GM12891 (cell line): ENCODE measurements at places on chromosomes 5 and 9.

- no peak for DNase-seq
Observed at GRCh38 chr9:72315089-72315509, 49.9 kb downstream of the ZFAND5 start.

GRCh38 chr5:39130716-39131115 is 56.5 kb upstream of the RICTOR start:
- no peak for DNase-seq

DNA sequence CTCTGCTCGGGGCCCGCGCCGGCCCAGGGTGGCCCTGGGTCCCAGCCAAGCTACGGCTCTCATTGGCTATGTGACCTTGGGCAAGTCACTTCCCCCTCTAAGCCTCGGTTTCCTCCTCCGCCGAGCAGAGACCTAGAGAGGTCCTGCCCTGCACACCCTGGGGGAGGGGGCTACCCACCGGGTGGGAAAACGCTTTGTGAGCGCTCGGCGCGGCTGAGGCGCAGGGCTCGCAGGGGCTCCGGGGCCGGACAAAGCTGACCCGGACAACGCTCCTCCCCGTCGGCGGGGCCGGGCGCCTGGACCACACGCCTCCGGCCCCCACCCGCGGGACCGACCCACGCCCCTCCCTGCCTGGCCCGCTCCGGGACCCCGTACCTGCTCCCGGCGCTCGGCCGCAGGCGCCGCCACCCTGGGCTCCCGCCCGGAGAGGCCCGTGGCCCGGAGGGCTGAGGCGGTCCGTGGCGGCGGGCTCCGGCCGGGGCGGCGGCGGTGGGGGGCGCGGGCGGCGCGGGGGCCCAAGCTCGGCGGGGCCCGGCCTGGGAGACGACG is 85.7 kb upstream of the MELK start:
- peak; percentile 53 for DNase-seq

GRCh38 chr5:42487077-42487476 is 63.8 kb downstream of the GHR start:
- no peak for DNase-seq

DNA sequence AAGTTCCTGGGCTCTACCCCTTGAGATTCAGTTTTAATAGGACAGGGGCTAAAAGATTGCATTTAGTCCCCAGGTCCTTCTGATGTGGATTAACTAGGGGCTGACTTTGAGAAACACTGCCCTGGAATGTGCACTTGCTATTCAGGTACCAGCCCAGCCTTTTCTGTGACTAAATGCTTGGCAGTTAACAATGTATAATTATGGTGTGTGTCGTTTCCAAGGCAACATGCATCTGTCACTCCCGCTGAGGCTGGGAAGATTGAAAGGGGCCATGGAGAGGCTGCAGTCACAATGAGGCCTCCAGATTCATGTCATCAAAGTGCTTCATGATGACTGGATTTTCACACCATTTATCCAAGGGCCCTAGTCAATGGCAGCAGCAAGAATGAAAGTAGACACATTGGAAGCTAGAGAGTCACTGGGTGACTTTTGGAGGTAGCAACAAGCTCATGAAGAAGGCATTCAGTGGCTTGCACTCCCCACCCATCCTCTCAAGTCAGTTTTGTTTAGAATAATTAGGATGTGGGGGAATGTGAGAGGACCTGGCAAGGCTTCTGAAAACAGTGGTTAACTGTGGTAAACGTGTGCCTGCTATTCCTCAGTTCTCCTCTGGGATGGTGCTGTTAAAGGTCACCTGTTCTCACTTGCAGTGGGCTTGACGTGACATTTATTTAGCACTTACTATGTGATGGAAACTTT is 28.3 kb downstream of the RAI14 start:
- DNase-seq = no peak

GRCh38 chr9:89542401-89543021 is 44.6 kb upstream of the SEMA4D start:
- no peak for DNase-seq

- no peak for DNase-seq
Observed at GRCh38 chr9:133632806-133633680, 3.1 kb upstream of the DBH start.

DNA sequence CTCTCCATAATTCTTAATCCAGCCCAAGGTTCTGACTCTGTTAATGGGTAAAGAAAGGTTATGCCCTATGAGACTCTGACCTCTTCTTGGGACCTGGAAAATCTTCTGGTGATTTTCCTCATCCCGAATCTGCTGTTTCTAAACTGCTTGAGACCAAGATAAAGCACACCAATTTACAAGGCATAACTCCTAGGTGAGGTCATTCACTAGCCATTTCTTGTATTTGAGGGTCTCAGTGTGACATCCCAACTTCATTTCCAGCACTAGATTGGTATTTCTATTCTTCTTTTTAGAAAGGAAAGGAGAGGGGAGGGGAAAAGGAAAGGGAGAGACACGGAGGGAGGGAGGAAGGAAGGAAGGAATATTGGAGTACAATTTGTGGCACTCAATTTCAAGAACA is 51.6 kb downstream of the SLC1A1 start:
- no peak for DNase-seq

DNA sequence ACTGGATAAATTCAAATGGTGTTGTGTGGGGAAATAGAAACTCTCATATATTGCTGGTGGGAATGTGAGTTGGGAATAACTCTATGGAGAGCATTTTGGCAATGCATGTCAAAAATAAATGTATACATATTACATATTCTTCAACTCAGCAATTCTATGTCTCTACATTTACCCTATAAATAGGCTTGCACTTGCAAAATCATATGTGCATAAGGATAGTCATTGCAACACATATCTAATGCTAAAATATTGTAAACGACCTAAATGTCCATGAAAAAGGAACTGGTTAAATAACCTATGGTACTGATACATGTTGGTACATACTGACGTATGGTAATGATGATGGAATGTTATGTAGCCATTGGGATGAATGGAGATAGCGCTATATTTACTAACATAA is 94.5 kb upstream of the CHD1 start:
- no peak for DNase-seq

GRCh38 chr9:130518943-130519799 is 60.2 kb upstream of the FUBP3 start:
- no peak for DNase-seq

GRCh38 chr5:40406741-40407211 is 272.9 kb upstream of the PTGER4 start:
- DNase-seq = no peak

DNA sequence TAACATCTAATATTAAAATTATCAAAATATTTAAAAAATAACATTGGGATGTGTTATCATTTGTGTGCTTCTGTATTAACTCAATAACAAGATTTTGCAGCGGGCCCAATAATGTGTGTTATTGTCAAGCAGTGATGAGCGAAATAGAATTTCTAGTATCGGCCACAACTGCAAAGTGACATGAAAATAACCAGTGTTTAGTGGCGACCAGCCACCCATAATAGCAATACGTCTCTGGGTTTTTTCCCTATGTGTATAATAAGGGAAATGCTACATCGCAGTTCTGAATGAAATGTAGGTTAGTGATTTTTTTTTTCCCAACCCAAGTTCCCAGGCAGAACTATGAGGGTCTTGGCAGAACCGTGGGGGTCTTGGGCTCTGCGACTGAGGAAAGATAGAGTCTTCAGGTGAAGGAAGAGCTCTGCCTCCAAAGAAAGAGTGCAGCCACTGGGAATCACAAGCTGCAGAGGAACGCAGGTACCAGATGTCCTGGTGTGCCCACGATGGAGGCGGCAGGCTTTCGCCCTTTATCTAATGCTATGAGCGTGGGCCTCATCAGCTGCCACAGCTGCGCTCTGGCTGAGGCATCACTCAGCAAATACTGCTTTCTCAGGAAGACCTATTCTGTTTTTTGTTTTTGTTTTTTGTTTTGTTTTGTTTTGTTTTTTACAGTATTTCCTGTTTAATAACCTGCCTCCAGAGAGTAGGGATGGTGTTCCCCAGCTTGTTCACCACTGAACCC is 235.0 kb downstream of the ROR2 start:
- DNase-seq = no peak

- DNase-seq = no peak
Observed at GRCh38 chr5:176157656-176158055, 80.6 kb upstream of the SIMC1 start.

GRCh38 chr9:109467936-109468335 is 30.2 kb downstream of the PTPN3 start:
- DNase-seq = no peak

GRCh38 chr5:143147383-143147782 is 256.1 kb downstream of the NR3C1 start:
- no peak for DNase-seq

GRCh38 chr5:112203229-112203628 is 215.8 kb downstream of the EPB41L4A start:
- DNase-seq = no peak

- DNase-seq = no peak
Observed at GRCh38 chr5:126003309-126003708, 419.9 kb upstream of the GRAMD2B start.

- DNase-seq = no peak
Observed at GRCh38 chr5:146644831-146645230, 128.8 kb upstream of the GPR151 start.

DNA sequence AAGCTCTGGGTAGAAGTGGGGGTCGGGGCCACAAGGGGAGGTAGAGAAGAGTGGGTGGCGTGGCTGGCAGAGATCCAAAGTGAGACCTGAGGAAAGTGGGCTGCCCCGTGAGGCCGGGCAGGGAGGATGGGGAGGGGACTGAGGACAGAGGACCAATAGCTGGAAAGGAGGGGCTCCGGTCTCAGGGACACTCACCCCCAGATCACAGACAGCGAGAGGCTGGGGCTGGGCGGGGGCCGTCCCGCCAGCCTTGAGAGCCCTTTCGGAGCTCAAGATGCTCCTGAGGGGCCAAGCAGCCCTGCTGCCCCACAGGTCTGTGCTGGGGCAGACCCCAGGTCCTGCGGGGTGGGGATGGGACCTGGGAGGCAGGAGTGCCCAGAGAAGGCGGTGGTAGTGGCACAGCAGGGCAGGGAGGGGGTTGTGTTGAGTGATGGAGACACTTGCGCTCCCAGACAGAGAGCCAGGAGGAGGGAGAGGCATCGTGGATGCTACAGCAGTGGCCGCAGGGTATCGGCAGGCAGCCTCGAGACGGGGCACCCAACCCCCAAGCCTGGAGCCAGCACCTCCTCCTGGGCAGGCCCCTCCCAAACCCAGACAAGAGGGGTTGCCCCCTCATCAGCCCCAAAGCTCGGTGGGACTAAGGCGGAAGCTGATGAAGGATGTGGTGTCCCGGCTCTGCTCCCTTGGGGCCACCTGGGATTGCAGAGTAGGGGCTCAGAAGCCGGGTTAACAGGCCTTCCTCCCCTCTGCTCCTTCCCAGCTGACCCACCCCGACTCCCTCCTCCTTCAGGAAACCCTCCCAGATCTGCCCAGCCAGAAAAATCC is 3.4 kb downstream of the SARDH start:
- DNase-seq = no peak

GRCh38 chr5:64074533-64074932 is 91.1 kb upstream of the RNF180 start:
- peak; percentile 17 for DNase-seq

GRCh38 chr5:73437101-73437776 is 11.3 kb downstream of the FOXD1 start:
- DNase-seq = no peak

- DNase-seq = no peak
Observed at GRCh38 chr5:177444106-177445051, 2.2 kb upstream of the PRR7 start.

DNA sequence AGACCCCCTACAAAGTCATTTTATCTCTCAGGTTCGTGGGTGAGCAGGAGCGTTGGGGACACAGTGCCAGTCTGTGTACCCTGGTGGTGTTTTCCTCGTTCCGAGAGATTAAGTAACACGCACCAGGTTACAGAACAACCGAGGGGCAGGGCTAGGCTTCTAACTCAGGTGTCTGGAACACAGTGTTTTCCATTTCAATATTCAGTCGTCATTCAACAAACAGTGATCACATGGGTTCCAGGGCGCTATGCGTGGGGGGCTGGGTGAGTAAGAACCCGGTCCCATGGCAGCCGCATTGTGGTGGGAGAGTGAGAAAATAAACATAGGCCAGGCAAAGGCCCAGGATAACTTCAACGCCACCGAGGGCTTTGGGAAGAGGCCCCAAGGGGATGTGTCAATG is 55.9 kb upstream of the RNU6ATAC start:
- DNase-seq = no peak

DNA sequence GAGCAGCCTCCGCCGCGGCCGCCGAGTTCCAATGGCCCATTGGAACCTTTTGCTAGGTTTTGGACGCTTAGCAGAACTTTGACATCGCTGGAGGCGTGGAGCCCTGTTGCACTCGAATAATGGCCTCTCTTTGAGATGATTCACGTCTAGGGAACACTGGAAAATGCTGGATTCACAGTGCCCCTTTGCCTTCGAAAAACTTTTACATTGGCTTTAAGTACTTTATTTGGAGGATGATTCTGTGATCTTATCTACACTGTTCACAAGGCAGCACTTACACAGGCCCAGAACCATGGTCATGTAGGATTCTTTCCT is 536 bp upstream of the PPIC start:
- no peak for DNase-seq

DNA sequence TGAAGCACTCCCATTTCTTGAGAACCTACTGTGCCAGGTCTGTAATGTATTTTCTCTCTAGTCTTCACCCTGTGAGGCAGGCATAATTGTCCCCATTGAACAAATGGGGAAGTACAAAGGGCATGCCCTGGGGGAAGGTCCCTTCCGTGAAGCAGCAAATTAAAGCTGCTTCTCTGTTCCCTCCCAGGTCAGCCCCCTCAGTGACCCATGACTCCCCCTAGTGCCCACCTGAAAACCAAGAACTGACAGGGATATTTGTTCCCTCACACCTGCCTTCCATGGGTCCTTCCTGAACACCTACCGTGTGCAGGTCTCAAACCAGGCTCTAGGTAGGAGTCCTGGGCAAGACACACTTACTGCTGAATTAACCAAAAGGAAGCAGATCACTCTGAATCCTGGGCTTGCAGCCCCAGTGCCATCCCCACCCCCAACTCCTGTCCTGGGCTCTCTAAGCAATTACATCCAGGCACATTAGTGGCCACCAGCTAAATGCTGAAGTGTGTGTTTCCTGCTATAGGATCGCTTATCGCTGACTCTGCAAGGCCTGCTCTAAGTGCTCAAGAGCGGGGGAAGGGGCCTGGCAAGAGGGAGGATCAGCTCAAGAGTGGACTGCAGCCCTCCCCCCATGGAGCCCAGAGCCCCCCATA is 254.8 kb downstream of the CDK5RAP2 start:
- DNase-seq = no peak

DNA sequence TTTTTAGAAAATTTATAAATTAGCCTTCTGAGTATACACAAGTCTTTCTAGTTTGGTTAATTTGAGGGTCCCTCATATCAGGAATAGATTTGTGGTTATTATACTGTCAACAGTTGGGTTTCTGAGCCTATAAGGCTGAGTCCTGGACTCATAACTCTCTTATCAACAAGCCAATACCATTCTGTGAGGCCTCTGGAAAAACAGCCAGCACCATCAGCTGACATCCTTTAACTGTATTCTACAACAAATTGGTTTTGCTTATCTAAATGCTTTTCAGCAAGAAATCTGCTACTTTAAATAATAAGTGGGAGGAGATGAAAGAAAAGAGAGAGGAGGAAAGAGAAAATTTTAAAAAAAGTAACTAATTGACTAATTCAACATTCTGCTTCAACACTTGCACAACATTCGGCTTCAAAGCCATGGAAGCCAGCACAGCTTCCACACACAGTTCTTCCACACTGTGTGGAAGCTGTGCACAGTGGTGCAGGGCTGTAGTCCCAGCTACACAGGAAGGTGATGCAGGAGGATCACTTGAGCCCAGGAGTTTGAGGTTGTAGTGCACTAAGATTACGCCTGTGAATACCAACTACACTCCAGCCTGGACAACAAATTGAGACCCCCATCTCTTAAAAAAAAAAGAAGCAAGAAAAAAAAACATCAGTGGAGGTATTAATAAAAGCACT is 84.5 kb downstream of the UBAP2 start:
- no peak for DNase-seq
